ENCODE measurements at places on chromosomes 4 and X.

DNA sequence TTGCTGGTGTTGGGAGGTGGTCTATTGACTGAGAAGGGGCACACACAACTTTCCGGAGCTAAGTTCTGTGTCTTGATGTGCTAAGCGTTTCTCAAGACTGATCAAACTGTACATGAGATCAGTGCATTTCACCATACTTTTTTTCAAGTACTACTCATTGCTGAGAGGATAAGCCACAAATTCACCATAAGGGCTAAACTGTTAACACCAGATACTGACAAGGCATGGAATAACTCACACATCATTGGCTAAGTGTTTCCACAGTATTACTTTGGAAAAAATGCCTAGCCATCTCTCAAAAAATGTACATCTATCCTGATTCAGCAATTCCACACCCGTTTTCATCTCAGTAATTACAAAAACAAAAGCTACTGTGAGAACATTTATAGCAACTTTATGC, 13.0 kb downstream of the RBMX start:
- no peak for DNase-seq

- DNase-seq, result no peak
These were observed 694 bp downstream of the PDS5A start for GRCh38 chr4:39976945-39977488.

DNA sequence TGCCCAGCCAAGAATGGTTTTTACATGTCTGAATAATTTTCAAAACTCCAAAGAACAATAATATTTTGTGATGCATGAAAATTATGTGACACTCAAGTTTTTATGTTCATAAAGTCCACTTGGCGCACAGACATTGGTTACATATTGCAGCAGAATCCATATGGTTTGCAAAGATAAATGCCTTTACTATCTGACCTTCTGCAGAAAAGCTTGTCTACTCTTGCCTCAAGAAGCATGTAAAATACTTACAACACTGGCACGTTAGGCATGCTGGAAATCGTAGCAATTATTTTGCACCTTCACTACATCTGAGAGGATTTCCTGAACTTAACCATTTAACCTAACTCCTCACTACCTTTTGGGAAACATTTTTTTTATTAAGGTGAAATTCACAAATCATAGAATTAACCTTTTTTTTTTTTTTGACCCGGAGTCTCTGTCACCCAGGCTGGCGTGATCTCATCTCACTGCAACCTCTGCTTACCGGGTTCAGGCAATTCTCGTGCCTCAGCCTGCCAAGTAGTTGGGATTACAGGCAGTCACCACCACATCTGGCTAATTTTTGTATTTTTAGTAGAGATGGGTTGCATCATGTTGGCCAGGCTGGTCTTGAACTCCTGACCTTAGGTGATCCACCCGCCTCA, 3.5 kb upstream of the XG start:
- no peak for DNase-seq

DNA sequence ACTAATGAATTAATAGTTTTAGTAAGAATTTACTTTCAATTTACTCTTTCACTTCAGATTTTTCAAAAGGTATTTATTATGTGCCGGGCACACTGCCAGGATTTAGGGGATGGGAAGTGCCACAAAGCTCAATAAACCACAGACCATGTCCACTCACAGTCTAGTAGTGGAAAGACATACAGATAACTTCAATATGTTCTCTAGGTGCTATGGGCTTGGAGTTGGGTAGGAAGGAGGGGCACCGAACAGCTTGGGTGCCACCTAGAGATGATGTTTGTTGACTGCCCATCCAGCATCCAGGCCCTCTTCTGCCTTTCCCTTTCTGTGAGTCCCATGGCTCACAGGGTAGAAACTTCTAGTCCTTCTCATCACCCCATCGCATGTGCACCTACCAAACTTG, 17.8 kb downstream of the MFAP3L start:
- DNase-seq, result no peak

GRCh38 chrX:24025741-24026403, 1.1 kb downstream of the KLHL15 start:
- DNase-seq, result no peak

GRCh38 chr4:65482410-65482809, 187.9 kb downstream of the EPHA5 start:
- peak; percentile 4 for DNase-seq

DNA sequence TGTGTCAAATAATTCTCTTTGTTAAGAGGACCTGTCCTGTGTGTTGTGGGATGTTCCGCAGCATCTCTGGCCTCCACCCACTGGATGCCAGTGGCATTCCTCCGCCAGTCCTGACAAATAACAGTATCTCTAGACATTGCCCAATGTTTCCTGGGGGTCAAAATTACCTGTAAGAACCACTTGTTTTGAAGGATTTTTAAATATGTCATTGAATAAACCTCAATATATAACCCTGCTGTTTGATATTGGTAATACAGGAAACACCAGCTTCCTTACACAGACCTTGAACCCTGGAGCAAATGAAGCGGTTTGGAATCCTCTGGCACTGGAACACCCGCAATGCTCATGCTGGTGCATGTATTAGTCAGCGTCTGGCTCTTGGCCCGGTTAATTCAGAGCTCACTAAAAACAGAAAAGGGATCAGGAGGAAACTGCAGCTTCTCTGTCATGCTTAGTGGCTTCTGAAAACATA, 101.3 kb downstream of the TBL1X start:
- DNase-seq, result peak; percentile 62

GRCh38 chr4:173233857-173234256, 65.2 kb downstream of the GALNT7 start:
- no peak for DNase-seq

- DNase-seq, result no peak
These were observed 202.5 kb downstream of the PALLD start for GRCh38 chr4:168699224-168699878.

GRCh38 chr4:103012551-103012950, 7.0 kb downstream of the SLC9B1 start:
- no peak for DNase-seq

- no peak for DNase-seq
These were observed 12.6 kb downstream of the ELF4 start for GRCh38 chrX:130097507-130098209.

DNA sequence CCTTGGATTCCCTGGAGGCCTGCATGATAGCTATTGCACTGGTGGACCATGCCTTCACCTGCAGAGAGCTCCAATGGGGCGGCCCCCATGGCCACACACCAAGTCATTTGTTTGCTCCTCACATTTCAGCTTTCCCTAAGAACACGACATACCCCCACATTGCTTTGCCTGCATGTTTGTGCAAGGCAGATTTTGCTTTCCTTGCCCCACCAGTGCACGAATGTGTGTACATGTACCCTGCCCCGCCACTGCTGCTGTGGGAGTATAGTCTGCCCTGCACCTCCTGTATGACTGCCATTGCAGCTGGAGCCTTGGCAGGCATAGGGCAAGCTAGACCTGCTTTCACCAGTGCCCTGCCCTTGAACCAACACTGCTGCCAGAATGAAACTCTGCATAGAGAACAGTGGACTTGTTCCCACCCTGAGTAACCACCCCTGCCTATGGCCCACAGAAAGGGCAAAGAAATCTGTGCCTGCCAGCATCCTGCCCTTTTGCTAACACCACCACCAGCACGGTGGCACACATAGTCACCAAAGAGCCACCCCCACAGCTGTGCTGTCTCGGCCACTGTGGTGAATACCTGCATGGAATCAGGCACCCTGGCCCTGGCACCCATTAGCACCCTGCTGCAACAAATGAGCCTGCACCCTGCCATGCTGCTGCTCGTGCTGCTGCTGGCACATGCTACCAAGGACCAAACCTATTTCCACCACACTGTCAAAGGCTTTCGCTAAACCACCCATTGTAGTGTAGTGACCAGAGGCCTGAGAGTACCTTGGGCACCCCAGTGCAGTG, 661.7 kb upstream of the FAM241A start:
- no peak for DNase-seq

GRCh38 chr4:1873776-1874175, 2.6 kb downstream of the NSD2 start:
- no peak for DNase-seq

GRCh38 chr4:1354136-1354982, 7.4 kb downstream of the UVSSA start:
- DNase-seq, result no peak

DNA sequence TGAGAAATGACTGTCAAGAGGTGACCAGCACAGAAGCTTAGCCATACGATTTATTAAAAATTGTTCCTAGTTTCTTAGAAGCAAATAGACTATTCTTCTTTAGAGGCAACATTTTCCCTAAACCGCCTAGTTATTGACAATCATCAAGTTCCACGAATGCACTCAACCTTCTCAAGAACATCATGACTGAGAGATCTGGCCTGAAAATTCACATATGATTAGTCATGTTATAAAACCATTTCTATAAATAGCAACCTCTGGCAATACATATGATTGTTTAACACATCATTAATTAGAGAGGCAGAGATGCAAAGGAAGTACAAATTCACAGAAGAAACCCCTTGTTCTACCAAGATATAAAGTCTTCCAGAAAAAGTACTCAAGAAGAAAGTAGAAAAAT, 6.7 kb downstream of the NUP62CL start:
- no peak for DNase-seq

DNA sequence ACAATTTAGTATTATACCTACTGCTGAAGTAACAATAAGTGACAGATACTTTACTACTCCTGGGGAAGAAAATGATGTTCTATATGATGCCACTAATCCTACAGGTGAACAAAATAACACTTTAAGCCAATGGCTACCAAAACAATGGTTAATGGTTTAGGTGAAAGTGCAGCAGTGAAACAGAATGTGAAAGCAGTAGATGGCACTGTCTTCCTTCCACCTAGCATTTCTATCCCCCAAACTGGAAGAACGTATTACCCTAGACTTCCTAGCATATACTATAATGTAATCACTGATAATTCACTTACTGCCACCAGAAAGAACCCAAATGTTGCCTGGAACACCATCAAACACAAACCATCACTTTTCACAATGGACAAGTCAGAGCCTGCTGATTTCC, 18.9 kb upstream of the CABS1 start:
- DNase-seq, result no peak

DNA sequence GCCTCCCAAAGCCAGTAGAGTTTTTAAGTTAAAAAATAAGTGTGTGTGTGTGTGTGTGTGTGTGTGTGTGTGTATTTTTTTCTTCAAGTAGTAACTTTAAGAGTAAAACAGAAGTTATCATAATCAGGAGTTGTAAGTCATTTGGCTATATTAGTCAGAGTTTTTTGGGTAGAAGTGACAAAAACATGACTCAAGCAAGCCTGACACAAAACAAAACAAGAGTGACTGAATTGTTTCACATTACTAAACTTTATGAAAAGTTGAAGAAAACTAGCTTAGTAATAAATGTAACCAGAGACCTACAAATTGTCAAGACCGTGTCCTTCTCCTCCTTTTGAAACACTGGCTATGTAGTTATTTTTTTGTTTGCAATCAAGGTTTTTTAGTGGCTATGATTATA, 738.0 kb upstream of the PITX2 start:
- no peak for DNase-seq

DNA sequence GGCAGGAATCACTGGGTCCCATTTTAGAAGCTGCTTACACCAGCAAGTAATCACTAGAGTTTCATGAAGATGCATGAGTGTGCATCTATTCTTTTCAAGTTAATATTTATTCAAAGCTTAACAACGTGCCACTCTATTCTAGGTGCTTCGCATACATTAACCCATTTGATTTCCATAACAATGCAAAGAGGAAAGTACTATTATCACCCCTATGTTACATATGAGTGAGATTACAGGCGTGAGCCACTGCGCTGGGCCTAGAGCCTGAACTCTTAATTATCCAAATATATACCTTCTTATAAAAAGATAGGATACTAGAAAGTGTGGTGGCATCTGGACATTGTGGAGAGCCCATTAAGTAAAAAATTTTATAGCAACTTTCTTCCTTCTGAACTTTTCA, 65.4 kb downstream of the CXCL13 start:
- no peak for DNase-seq

- no peak for DNase-seq
These were observed 87.0 kb downstream of the SPCS3 start for GRCh38 chr4:176406736-176407135.

DNA sequence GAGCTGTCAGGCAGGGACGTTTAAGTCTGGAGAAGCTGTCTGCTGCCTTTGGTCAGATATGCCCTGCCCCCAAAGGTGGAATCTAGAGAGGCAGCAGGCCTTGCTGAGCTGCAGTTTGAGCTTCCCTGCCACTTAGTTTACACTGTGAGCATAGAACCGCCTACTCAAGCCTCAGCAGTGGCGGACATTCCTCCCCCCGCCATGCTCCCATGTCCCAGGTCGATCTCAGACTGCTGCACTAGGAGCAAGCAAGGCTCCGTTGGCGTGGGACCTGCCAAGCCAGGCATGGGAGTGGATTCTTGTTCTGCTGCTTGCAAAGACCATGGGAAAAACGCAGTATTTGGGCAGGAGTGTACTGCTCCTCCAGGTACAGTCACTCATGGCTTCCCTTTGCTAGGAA, 24.3 kb downstream of the PLK4 start:
- DNase-seq, result no peak

GRCh38 chrX:103565197-103565596, 20.1 kb upstream of the TCEAL4 start:
- no peak for DNase-seq

DNA sequence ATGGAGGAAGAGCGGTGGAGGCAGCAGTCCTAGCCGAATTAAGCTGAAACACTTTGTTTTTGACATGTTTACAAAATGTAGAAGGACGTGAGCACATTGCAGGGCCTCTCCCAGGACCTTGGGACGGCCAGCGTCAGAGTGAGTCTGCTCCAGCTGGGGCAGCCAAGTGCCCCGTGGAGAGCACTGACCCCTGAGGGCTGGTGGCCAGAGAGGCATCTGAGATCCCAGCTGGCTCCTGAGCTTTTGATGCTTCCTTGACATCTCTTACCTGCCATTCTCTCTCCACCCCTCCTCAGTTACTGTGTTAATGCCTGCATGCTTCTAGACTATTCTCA, 24.7 kb downstream of the NAT8L start:
- DNase-seq, result no peak

- no peak for DNase-seq
These were observed 56.0 kb upstream of the STPG2 start for GRCh38 chr4:98199247-98199646.

DNA sequence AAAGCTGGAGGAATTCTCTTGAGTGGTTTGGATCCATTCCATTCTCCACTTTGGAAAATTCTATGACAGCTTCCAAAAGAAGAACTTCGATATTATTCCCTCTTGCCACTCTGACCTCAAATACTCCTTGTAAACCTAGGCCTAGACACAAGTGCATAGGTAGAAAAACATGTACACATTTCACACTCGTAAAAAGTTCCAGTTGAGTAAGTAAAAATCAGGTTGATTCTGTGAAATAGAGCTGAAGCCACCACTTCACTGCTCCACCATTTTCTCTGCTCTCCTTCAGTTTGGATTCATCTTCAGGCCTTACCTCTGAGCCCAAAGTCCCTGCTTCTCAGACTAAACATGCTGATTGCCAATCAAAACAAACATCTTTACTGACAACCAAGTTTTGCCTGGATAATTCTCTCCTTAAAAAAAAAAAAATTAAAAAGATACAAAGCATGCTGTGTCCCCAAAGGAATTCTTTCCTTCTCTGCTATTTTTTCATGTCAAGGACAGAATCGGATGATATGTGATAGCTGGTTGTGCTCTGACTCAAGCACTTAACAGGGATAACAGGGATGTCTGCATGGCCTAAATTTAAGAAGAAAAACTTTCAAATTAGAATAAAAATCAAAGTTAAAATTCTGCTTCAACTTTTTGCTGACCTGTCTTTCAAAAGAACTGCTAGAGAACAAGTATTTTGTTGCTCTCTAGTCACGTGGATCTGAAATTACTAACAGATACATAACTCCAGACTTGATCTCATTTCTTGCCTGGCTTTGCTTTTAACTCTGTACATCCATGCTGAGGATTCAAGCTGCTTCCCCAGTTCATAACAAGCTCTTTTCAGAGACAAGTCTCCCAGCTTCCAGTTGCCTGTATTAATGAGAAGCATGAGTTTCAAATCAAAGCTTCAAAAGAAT, 420.9 kb upstream of the INTU start:
- DNase-seq, result peak; percentile 31
